ENCODE measurements at places on chromosomes 7 and 10.

GRCh38 chr10:86545101-86545500 lies 23.5 kb upstream of the WAPL start:
- DNase-seq, result no peak

DNA sequence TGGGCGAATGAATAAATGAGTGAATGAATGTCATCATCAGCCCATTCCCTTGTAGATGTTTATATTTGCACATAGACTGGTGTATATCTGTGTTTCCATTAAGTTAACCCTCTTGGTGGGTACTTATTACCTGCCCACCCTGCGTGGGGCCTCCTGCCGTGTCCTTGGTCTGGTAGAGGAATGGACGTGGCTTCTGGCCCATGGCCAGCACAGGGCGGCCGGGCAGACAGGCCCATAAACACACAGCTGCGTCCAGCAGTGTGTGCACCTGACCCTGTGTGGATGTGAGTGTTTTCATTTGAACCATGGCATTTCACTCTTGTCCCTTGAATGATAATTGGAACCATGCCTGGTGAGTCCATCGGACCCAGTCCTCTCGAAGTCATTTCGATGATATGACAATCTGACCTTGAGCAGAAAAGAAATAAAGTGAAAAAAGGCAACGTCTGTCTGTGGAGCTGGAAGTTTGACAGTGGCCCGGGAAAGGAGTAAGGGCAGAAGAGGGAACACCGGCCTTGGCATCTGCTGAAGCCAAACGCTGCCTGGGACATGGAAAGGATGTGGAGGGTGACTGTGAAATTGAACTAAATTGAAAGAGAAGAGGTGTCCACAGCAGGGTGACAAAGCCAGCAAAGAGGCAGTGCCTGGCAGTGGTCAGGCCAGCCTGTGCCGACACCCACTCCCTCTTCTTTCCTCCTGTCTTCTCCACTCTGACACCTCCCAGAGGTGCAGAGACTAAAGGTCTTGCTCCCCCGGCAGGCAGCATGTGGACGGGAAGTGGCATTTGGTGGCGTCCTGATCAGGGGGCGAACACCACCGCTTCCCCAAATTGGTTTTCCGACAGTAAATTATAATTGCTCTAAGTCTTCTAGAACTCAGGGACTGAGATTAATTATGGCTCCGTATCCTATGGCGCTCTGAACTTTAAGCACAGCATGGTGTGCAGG lies 199.0 kb upstream of the ZMIZ1 start:
- DNase-seq, result no peak

GRCh38 chr10:72483471-72483870 lies 128.8 kb upstream of the DNAJB12 start:
- DNase-seq, result no peak

- DNase-seq, result no peak
These were observed 998 bp downstream of the CYP3A43 start for GRCh38 chr7:99828811-99829210.

- DNase-seq, result no peak
These were observed 5.4 kb downstream of the WDR86 start for GRCh38 chr7:151404216-151405011.

DNA sequence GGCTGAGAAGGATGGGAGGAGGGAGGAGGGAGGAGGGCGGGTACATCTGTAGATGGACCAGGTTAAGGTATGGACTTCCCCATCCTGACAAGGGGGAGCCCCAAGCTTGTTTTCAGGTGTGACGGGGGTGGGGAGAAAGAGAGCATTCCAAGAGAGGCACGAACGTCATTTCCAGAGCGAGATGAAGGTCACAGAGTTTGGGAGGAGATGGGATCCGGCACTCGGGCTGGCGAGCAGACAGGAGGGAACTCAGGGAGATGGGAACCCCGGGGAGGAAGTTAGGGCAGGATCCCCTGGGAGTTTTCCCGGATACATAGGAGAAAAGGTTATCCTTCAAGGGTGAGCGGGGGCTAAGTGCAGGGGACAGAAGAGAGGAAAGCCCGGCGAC lies 118.8 kb downstream of the CUX1 start:
- DNase-seq, result no peak

GRCh38 chr10:96421995-96422394 lies 63.2 kb upstream of the OPALIN start:
- DNase-seq, result no peak

DNA sequence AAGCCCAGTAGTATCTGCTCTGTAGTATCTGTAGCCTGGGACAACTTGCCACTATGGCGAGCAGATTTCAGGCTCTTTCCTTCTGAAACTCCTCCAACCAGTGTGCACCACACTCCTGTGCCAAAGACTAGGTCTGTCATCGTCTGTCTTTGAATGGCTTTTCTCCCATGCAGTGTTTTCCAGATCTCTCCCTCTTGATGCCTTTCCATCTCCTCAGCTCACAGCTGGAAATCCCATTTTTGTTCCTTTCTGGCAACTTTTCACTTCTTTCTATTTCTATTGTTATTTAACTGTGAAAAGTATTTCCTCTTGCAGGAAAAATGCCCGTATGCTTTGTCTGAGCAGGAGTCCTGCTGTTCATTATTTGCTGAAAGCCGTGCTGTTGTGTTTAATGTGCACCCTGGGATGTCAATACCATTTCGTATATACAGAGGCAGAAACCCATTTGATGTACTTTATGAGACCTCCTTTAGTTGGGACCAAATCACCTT lies 373.7 kb downstream of the PHTF2 start:
- DNase-seq, result no peak

DNA sequence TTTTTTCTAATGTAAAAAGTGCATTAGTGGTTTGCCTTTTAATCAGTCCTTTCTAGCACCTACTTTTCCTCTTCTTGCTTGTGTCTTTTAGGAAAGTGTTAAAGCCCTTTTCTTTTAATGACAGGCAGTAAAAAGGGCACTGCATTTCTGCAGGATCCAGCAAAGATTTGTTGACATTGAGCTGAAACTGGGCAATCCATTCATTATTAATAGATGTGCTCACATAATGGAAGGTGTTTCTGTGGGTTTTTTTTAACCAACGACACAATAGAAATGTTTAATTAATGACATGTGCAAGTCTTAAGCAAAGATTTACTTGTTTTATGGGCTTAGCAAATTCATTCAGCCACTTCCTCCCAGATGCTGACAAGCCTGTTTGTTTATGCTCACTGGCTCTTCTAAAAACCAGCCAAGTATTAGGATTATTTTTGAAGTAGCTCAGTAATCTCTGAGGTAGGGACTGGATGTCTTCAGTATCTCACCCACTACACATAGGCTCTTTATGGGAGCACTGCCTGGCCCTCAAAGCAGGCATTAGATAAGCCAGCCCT lies 1201.1 kb downstream of the SORCS1 start:
- DNase-seq, result no peak

GRCh38 chr7:78164459-78164858 lies 365.9 kb downstream of the PHTF2 start:
- DNase-seq, result no peak

GRCh38 chr7:157111311-157111710 lies 27.4 kb upstream of the UBE3C start:
- no peak for DNase-seq

- no peak for DNase-seq
These were observed 45.5 kb upstream of the CYTH3 start for GRCh38 chr7:6317797-6318438.

DNA sequence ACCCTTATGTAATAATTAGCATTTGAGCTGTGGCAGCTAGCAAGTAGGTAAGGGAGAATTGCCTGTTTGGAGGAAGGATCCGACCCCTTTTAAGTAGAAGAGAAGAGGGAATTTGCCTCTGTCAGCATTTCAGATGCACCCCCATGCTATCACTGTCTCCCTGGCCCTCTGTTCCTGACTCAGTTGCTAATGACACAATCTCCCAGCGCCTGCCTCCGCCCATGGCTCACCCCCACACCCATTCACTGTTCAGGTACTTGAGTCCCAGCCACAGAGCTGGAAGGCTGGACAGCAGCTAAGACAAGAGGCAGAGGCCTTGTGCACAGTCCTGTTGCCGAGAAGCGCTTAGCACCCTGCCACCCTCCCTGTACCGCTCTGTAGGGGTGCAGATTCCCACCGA lies 512.3 kb upstream of the GALNT17 start:
- DNase-seq, result no peak

GRCh38 chr10:60082341-60082740 lies 176.0 kb upstream of the CCDC6 start:
- DNase-seq, result no peak

GRCh38 chr10:79310911-79311573 lies 36.2 kb upstream of the PPIF start:
- DNase-seq, result no peak

GRCh38 chr10:32692174-32692573 lies 246.2 kb downstream of the CCDC7 start:
- no peak for DNase-seq

- no peak for DNase-seq
These were observed 114.5 kb downstream of the LARP4B start for GRCh38 chr10:816958-817357.

DNA sequence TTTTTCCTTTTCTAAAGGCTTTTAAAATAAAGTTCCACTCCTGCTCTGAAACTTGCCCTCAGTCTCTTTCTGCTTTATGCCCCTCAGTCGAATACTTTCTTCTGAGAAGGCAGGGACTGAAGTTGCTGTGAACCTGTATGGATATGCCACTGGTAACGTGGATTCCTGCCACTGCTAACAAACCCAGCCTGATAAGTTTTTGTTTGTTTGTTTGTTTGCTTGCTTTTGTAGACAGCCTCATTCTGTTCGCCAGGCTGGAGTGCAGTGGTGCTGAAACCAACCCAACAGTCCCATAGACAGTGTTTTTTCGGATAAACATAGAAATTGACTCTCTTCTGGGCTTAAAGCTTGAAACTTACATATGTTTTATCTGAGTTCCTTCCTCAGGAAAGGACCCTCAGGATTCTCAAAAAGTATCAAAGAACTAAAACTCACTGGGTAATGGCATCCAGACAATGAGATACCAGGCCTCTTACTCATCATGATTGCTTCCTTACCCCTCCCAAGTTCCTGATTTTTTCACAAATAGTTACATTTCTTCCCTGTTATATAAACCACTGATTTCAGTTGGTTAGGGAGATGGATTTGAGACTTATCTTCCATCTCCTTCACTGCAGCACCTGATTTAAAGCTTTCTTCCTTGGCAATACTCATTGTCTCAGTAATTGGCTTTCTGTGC lies 273.6 kb downstream of the SDHAF3 start:
- DNase-seq, result no peak

- DNase-seq, result no peak
These were observed 19.8 kb upstream of the VWDE start for GRCh38 chr7:12423355-12423996.

DNA sequence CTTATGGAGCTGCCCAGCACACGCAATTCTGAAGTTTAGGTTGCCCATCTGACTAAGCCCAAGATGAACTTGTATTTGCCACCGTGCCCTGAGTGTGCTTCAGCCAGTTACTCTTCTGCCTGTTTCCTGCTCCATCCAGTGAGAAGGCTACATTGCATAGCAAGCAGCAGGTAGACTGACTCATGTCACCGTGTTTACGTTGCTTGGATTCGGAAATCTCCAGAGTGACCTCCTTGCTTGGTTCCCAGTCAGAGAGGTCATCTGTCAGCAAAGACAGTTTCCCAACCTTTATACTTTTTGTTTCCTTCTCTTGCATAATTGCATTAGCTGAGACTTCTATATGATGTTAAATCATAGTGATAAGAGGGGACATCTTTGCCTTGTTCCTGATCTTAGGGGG lies 30.9 kb downstream of the NACAD start:
- no peak for DNase-seq

DNA sequence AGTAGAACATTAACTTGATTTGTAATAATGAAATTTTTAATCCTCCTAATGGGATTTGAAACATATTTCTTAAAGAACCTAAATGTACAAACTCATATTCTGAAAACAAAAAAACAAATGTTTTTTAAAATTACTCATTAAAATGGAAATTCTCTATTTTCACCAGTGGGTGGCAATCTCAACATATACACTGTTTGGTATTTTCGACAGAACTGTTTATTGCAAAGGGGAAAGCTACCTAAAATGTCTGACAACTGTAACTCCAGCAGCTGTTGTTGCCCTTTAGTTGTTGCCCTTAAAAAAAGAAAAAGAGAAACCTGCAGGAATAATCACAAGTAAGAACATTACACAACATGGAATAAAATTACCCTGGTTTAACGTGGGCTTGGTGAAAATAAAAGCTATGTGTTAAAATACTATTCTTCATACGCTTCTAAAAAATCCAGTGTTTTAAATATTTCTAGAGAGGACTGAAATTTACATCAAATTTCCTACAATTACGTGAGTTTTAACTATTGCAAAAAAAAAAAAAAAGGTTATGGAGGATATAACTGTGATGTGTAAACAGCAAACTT lies 54.5 kb downstream of the COL1A2 start:
- DNase-seq, result no peak

- DNase-seq, result no peak
These were observed 16.0 kb downstream of the SEMA3C start for GRCh38 chr7:80902716-80903308.

- DNase-seq, result no peak
These were observed 22.9 kb upstream of the TCF7L2 start for GRCh38 chr10:112926906-112927688.

GRCh38 chr7:6359021-6359420 lies 86.6 kb upstream of the CYTH3 start:
- DNase-seq, result no peak

GRCh38 chr10:109958059-109958458 lies 34.7 kb upstream of the XPNPEP1 start:
- no peak for DNase-seq

GRCh38 chr7:12549106-12549505 lies 21.4 kb upstream of the SCIN start:
- DNase-seq, result no peak

DNA sequence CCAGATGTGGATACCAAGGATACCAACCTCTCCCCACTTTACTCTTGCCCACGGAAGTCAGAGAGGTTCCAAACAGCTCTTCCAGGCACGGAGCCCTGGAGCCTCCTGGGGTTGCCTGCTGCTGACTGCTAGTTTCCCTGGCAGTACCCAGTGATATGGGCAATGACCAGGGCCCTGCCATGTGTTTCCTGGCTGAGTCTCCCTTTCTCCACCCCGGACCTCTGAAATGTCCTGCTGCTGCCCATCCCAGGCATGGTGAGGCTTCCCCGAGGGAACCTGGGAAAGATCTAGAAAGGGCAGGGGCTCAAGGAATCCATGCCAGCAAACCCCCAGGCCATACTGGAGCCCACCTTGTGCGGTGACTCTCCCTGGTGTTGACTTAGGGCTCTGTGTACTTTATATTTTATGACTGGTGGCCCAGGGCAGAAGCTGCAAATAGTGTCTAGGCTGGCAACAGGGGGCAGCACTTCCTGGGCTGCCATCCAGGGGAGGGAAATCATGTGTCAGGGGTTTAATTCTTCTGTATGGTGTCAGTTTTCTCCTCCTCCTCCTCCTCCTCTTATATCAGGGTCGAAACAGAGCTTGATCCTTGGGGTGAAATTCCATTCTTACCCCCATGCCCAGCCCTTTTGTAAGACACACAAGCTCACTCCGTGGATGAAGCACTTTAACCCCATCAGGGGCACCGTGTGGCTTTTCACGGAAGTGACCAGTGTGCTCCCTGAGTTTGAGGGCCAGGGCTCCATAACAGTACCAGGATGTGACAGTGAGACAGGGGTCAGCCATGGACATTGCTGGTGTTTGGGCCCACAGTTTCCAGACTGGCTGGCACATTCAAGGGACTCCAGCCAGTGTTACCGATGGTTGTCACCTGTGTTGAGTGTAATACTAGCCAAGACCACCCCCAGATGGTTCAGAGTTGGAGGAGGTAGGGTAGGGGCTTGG lies 62.4 kb upstream of the GDF10 start:
- DNase-seq, result no peak
